Ovary (tissue), 10 donors: ENCODE measurements at places on chromosomes 13 and 19.

DNA sequence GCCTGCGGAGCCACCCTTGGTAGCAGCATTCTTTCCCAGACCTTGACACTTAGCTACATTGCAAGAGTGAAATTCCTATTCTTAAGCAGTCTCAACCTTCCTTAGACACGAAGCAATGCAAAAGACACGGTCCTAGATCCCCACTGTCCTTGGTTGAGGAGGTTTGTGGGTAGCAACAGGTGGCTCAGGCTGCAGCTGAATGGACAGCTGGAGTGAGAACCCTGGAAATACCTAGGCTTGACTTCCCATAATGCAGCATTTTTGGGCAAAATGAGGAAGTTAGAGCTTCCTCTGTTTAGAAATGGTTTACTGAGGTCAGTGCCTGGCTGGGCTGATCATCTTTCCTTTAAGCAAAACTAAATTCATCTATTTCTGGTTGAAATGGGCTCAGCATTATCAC, 296.6 kb downstream of the RFC3 start:
- H3K36me3 ChIP-seq: no peaks in the 10 kb centered on the region
- no peak overlapping the region for H3K27ac ChIP-seq
- H3K27me3 ChIP-seq: no peaks in the 10 kb centered on the region
- DNase-seq: no peak
- H3K4me3 ChIP-seq: no peak overlapping the region

- no peak overlapping the region for H3K27ac ChIP-seq
- no peak overlapping the region for H3K4me3 ChIP-seq
- no peak for DNase-seq
- H3K4me1 ChIP-seq: peaks cover 9% of the 10 kb centered on the region
Observed at GRCh38 chr19:18710186-18710585, 26.7 kb downstream of the CRTC1 start.

DNA sequence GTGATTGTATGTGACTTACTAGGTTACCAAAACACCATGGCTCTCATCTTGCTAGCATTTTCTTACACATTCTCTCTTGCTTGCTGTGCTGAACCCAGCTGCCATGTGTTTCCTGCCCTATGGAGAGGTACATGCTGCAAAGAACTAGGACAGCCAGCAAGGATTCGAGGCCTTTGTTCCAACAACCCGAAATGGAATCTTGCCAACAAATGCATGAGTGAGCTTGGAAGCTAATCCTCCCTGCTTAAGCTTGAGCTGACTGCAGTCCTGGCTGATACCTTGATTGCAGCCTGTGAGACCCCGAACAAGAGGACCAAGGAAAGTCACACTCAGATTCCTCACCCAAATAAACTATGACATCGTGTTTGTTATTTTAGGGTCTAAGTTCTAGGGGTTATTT, 651.2 kb downstream of the SLITRK6 start:
- no peaks in the 10 kb centered on the region for H3K36me3 ChIP-seq
- H3K27ac ChIP-seq: no peak overlapping the region

GRCh38 chr13:35769812-35770211, 293.3 kb upstream of the MAB21L1 start:
- DNase-seq: no peak
- no peak overlapping the region for H3K4me3 ChIP-seq
- H3K27ac ChIP-seq: no peak overlapping the region
- no peaks in the 10 kb centered on the region for H3K36me3 ChIP-seq
- H3K27me3 ChIP-seq: no peaks in the 10 kb centered on the region

GRCh38 chr13:31982124-31982523, 49.5 kb upstream of the FRY start:
- no peak overlapping the region for H3K4me3 ChIP-seq
- H3K4me1 ChIP-seq: no peaks in the 10 kb centered on the region
- no peaks in the 10 kb centered on the region for H3K27me3 ChIP-seq
- no peak for DNase-seq
- no peaks in the 10 kb centered on the region for H3K36me3 ChIP-seq
- H3K27ac ChIP-seq: no peak overlapping the region

GRCh38 chr13:113561417-113562084, 23.0 kb upstream of the TFDP1 start:
- no peaks in the 10 kb centered on the region for H3K4me1 ChIP-seq
- no peak overlapping the region for H3K4me3 ChIP-seq
- H3K27ac ChIP-seq: no peak overlapping the region

- no peak overlapping the region for H3K4me3 ChIP-seq
- no peaks in the 10 kb centered on the region for H3K4me1 ChIP-seq
- no peaks in the 10 kb centered on the region for H3K36me3 ChIP-seq
- no peak overlapping the region for H3K27ac ChIP-seq
- no peaks in the 10 kb centered on the region for H3K27me3 ChIP-seq
Observed at GRCh38 chr19:30781047-30781446, 408.9 kb downstream of the ZNF536 start.

GRCh38 chr13:69496981-69497380, 610.6 kb upstream of the ATXN8OS start:
- H3K36me3 ChIP-seq: no peaks in the 10 kb centered on the region
- no peak overlapping the region for H3K27ac ChIP-seq
- H3K4me3 ChIP-seq: no peak overlapping the region

DNA sequence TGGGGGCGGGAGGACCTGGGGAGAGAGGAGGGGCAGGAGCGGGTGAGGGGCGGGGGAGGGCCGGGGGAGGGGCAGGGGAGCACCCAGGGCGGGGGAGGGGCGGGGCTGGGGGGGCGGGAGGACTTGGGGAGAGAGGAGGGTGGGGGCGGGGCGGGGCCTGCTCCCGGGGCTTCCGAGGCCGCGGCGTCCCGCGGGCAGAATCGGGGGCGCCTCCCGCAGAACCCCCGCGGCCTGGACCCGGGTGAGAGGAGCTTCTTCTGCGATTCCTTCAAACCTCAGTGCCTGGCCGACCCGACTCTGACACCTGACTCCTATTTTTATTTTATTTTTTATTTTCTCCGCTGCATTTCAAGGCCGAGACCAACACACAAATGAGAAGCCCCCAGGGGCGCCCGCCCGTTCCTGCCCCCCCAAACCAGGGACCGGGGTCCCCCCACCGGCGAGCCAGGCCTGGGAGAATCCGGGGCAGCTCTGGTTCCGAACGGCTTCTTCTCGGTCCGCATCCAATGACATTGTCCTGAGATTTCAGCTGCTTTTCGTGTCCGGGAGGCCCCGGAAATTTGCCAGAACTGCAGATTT, 470 bp upstream of the GRTP1 start:
- no peaks in the 10 kb centered on the region for H3K27me3 ChIP-seq
- H3K27ac ChIP-seq: peak overlapping the region; percentile 66
- H3K4me3 ChIP-seq: peak overlapping the region; percentile 48

DNA sequence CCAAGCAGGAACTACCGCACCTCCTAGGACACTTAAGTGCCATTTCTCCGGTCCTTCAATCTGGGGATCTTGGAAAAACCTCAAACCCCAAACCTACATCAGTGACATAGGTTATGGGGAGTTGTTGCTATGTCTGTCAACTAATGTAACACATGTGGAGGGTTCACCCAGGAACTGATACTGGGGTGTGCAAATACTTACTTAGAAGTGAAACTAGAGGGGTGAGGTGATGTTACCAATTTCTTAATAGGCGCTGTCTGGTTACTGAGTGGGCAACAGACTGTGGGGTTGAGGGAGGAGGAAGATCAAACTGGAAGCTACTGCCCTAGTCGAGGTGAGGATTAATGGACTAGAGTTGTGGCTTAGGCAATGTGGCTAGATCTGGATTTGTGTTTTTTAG, 1.9 kb downstream of the ZNF586 start:
- no peak for DNase-seq
- no peak overlapping the region for H3K4me3 ChIP-seq
- H3K27ac ChIP-seq: no peak overlapping the region
- H3K27me3 ChIP-seq: no peaks in the 10 kb centered on the region

GRCh38 chr13:52051400-52051799, 26.9 kb downstream of the UTP14C start:
- no peak overlapping the region for H3K27ac ChIP-seq
- H3K36me3 ChIP-seq: no peaks in the 10 kb centered on the region
- H3K4me1 ChIP-seq: no peaks in the 10 kb centered on the region
- no peaks in the 10 kb centered on the region for H3K27me3 ChIP-seq
- H3K4me3 ChIP-seq: no peak overlapping the region

DNA sequence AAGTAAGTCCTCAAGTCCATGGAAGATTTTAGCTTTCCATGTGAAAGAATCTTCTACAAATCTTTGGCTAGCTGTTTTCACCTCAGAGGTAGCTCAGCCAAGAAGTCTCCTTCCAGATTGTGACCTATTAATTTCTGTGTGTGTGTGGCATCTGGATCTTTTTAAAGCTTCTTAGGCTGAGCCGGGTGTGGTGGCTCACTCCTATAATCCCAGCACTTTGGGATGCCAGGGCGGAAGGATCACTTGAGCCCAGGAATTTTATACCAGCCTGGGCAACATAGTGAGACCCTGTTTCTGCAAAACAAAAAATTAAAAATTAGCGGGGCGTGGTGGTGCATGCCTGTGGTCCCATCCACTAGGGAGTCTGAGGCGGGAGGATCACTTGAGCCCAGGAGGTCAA, 13.4 kb upstream of the SLC44A2 start:
- H3K36me3 ChIP-seq: no peaks in the 10 kb centered on the region
- no peak for DNase-seq
- H3K4me3 ChIP-seq: no peak overlapping the region
- H3K27me3 ChIP-seq: no peaks in the 10 kb centered on the region
- H3K4me1 ChIP-seq: peaks cover 5% of the 10 kb centered on the region
- H3K27ac ChIP-seq: no peak overlapping the region

GRCh38 chr19:28136796-28137195, 1076.2 kb downstream of the UQCRFS1 start:
- no peaks in the 10 kb centered on the region for H3K36me3 ChIP-seq
- H3K27me3 ChIP-seq: no peaks in the 10 kb centered on the region
- H3K4me3 ChIP-seq: no peak overlapping the region
- DNase-seq: no peak
- H3K4me1 ChIP-seq: no peaks in the 10 kb centered on the region

DNA sequence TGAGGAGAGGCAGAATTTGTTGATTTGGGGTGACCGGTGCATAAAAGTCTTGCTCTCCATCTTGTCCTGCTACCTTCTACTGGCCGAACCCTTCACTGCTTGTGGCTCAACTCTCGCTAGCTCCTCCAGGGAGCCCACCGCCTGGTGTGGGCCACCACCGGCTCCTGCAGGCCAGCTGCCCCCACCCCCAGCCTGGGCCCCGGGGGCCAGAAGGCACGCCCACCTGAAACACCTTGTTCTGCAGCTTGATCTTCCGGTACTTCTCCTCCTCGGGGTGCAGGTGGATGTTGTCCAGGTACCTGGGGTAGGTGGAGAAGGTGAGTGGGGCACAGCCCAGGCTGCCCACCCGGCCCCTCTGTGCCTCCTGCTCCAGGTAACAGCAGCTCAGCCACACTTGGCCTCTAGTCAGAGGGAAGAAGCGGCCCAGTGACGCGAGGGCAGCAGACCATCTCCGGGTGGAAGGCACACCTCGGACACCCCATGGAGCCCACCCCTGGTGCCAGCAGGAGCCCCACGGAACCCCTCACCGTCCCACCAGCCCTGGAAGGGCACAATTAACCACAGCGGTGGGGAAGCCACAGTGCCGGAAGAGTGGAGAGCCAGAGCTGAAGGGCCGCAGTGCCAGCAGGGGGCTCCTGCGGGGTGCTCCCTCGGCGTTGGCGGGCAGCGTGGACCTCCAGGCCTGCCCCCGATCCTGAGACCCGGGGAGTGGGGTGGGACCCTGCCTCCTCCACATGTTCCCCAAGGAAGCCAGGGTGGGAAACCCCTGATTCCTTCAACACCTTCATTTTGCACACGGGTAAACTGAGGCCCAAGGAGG, 10.1 kb downstream of the UBXN6 start:
- DNase-seq: no peak
- H3K4me1 ChIP-seq: no peaks in the 10 kb centered on the region
- no peak overlapping the region for H3K4me3 ChIP-seq
- H3K36me3 ChIP-seq: no peaks in the 10 kb centered on the region
- no peak overlapping the region for H3K27ac ChIP-seq
- no peaks in the 10 kb centered on the region for H3K27me3 ChIP-seq

DNA sequence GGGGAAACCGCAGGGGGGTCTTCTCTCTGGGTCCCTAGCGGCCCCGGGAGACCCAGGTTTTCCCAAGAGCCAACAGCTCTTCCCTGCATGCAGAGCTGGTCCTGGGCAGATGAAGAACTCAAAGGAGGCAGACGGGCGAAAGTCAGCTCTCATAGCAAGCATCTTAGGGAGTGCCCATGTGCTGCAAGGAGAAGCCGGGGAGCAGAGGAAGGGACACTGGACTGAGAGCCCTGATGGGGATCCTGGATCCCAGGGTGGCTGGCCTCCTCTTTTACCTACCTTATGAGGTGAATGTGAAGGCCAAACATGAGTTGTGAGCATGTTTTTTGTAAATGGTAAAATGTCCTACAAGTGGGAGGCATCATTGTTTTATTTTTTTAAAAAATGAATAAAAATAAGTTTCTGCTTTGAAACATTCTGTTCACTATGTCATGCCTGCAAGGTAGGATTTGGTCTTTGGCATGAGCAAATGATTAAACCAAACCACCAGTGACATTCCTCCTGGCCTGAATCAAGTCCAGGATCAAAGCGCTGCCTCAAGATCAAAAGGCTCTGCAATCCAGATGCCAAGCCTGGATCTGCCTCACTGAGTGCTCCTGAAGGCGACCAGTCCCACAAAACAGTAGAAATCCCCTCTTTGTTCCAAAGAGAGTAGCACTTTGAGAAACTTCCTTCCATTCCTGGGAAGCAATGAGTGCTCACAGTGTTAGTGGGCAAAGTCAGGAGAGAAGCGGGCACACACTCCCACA, 92.2 kb upstream of the SERP2 start:
- H3K4me3 ChIP-seq: no peak overlapping the region
- DNase-seq: no peak
- H3K27ac ChIP-seq: no peak overlapping the region

- H3K4me3 ChIP-seq: no peak overlapping the region
- H3K36me3 ChIP-seq: no peaks in the 10 kb centered on the region
- H3K27ac ChIP-seq: no peak overlapping the region
- DNase-seq: no peak
- no peaks in the 10 kb centered on the region for H3K4me1 ChIP-seq
- H3K27me3 ChIP-seq: no peaks in the 10 kb centered on the region
Observed at GRCh38 chr19:885536-886224, 7.3 kb downstream of the MED16 start.

GRCh38 chr13:81388400-81388799, 1047.5 kb upstream of the SPRY2 start:
- H3K27me3 ChIP-seq: no peaks in the 10 kb centered on the region
- no peaks in the 10 kb centered on the region for H3K4me1 ChIP-seq
- no peak overlapping the region for H3K4me3 ChIP-seq
- no peak overlapping the region for H3K27ac ChIP-seq

DNA sequence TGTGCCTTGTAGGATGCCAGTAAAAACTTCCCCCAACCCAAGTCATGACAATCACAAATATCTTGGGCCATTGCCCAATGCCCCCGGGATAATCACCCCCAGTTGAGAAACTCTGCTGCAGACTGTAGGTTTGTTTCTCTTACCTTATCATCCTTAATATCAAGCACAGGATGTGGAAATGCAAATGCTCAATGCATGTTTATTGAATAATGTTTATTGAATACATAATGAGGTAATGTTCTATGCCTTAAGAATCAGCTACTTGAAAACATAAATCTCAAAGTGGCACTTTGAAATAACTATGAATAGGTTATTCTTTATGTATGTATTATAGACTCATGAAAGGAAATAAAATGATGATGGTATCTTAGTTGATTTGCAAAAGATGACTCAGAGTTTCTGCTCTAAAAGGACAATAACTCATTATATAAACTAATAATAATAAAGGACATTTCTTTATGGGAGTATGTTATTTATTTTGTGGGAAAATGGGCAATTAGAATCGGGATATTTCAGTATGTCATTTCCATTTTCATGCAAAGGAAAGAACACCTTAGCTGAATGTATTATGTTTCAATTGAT, 414.2 kb downstream of the EFNB2 start:
- no peaks in the 10 kb centered on the region for H3K27me3 ChIP-seq
- peaks cover 2% of the 10 kb centered on the region for H3K4me1 ChIP-seq
- no peaks in the 10 kb centered on the region for H3K36me3 ChIP-seq
- H3K4me3 ChIP-seq: no peak overlapping the region
